MV-4-11 (cell line): ENCODE measurements at places on chromosomes 13 and 19.

DNA sequence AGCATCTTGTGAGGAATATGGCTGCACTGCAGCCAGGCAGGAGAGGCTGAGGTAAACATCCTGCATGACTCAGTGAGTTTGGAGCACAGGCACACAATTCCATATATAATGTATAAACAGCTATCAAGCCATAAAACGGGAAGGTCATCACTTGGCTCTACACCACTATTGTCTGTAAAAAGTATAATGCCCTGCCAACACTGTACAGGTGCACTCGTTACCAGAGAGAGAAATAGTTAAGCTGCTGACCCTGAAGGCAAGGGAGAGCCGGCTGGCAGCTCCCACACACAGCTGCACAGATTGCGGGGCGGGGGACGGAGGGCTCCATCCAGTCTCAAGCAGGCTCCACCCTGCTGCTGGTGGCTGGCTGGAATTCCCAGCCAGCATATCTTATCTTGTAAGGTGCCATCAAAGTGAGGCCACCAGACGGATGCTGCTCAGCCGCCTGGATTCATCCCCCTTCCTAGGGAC is 668.1 kb downstream of the SLITRK5 start:
- no peak for DNase-seq

DNA sequence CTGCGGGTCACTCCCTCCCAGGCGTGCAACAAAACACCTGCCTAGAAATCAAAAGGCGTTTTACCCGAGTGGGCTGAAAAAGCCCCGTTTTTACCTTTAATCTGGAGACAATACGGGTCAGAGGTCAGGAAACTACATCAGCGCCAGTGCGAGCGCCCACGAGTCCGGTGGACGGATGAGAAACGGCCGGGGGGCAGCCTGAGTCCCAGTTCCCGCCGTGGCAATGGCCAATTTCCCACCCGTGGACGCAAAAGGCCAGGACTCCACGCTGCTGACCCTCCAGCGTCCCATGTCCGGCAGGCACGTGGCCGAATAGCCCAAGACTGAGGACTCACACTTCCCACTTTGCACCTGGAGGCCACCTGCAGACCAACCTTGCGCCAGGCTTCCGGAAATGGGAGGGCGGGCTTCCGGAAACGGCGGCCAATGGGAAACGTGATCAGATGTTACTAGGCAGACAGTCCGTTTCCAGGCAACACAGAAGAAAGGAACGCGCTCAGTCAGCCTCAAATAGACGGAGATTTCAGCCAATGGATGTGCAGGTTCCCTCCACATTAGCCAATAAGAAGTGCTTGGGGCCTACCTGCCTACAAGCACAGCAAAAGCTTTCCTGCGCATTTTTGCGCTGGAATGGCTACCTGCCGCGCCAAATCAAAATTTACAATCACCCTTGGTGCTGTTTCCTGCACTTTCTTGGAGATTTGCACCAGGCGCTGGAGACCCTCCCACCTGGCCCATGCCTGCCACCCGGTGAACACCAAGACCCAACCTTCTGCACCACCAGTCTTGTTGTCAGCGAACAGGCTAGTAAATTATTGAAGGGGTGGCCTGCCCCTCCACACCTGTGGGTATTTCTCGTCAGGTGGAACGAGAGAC is 47.4 kb downstream of the ZFP14 start:
- peak; percentile 66 for DNase-seq

DNA sequence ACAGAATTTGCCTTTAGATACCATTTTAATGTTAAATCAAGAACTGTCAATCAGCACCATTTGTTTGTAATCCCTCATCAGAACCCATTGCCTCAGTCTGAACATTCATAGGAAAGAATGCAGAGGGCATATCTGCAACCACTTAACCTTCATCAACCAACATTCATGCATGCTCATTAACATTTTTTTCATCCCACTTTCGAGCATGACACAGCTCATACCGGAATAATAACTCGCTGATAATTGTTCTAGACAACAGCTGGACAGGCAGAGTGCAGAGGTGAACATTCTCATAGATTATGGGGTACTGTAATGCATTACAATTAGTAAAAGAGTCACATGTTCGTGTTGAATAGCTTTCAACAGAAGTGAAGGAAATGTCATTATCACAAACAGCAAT is 216.8 kb downstream of the DIAPH3 start:
- no peak for DNase-seq

DNA sequence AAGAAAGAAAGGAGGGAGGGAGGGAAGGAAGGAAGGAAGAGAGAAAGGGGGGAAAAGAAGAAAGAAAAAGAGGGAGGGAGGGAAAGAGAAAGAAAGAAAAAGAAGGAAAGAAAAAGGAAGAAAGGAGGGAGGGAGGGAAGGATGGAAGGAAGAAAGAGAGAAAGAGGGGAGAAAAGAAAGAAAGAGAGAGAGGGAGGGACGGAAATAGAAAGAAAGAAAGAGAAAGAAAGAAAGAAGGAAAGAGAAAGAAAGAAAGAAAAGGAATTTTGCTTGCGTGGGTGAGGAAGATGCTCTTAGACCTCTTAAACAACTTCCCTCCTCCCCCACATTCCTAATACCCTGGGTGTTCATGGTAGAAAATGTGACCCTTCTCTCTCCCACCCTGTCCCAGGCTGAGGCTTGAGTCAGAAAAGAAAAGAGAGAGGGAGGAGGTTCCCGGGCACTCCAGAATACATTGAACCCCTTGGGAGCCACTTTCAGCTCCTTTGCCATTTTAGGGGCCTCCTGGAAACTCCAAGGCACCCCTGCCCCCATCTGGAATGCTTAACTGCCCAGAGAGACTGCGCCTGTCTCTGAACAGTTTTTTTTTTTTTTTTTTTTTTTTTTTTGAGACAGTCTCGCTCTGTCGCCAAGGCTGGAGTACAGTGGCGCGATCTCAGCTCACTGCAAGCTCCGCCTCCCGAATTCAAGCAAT is 9.2 kb upstream of the KANK3 start:
- DNase-seq: no peak

GRCh38 chr19:33486407-33486806 is 35.2 kb downstream of the PEPD start:
- no peak for DNase-seq

- no peak for DNase-seq
Observed at GRCh38 chr19:1227304-1228054, 10.3 kb downstream of the CBARP start.

DNA sequence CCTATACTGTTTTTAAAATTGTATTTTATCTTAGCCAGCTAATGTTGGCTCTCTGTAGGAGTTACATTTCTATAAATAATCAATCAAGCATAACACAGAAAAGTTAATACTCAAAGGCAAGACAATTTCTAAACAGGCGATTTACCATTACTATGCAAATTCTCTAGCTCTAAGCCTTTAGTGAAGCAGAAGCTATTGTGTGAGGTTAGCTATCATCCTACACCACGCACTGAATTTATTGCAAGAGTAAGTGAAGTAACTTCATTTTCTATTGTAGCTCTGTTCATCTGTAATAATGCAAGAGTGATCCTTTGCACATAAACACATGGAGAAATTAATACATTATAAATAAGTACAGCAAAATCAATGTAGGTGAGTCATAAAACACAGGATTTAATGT is 439.3 kb downstream of the PCDH9 start:
- DNase-seq: no peak

- no peak for DNase-seq
Observed at GRCh38 chr19:36838784-36839324, 667 bp upstream of the ZNF790 start.

GRCh38 chr19:1041835-1042685 is 2.2 kb downstream of the ABCA7 start:
- DNase-seq: no peak

- DNase-seq: no peak
Observed at GRCh38 chr13:82216165-82216564, 1666.1 kb downstream of the SLITRK1 start.

DNA sequence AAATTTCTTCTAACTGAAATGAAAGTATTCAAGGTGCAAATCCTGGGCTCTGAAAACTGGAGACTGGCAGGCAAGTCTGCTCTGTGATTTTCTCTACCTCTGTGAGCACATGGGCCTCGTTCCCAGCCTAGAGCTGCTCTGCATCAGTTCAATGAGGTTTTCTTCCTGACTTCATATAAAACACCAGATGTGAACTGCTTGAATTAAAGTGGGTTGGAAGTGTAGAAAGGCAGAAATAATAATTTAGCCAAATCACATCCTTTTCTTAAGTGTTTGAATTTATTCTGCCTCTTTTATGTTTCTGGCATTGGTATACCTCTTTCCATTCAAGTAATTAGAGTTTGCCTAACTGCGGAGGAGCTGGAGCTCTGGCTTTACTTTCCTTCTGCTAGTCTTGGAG is 540.8 kb downstream of the OLFM4 start:
- no peak for DNase-seq

- no peak for DNase-seq
Observed at GRCh38 chr19:1220477-1220930, 14.9 kb downstream of the STK11 start.

DNA sequence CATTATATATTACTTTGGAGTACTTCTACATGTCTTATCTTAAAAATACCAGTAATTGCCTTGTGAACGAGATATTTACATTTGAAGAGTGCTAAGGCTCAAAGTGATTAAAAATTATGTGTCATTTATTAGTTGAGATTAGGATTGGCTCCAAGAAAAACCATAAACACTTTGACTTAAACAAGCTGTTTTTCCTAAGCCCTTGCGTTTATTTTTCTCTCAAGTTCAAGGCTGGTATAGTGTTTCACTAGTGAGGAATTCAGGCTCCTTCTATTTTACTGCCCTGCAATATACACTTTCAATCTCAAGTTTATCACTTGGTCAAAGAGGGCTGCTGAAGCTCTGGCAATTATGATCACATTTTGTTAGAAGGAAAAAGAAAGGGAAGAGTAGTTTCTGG is 49.9 kb downstream of the UFM1 start:
- DNase-seq: no peak

DNA sequence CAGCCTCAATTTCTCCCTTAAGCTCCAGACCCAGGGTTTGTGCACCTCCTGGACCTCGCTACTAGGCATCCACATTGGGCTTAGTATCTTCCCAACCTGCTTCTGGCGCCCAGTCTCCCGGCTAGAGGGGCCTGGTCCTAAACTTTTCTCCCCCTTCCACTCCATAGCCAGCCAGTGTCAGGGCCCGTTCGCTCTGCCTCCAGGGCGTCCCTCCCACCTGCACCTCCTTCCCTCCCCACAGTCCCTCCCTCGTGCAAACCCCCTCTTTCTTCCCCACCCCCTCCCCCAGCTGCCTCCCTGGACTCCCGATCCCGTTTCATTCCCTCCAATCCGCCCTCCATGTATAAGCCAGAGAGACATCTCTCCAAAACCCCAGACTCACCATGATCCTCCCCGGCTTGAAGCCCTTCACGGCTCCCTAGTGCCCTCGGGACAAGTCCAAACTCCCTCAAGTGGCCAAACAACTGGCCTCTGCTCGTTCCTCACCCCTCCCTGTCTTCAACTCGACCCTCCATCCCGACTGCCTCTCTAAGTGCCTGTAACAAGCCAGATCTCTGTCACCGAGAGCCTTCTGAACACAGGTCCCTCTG is 997 bp upstream of the SAMD4B start:
- peak; percentile 56 for DNase-seq

DNA sequence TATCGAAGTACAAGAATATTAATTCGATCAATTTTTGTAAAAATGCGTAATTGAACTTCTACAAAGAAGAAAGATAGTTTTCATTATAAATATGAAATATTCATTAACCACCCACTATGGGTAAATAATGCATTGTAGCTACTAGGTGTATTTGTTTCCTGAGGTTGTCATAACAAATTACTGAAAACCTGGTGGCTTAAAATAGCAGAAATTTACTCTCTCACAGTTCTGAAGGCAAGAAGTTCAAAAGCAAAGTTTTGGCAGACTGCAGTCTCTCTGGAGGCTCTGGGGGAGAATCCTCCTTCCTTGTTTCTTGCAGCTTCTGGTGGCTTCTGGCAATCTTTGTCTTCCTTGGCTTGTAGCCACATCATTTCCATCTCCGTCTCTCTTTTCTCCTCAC is 99.2 kb upstream of the MIR17HG start:
- DNase-seq: no peak
